Islet precursor cell (in vitro differentiated cells): ENCODE measurements at places on chromosomes 3 and 15.

- DNase-seq = no peak
These were observed 112.5 kb downstream of the ADAMTS9 start for GRCh38 chr3:64575211-64575844.

GRCh38 chr15:27091270-27091940, 120.4 kb downstream of the GABRG3 start:
- no peak for DNase-seq

DNA sequence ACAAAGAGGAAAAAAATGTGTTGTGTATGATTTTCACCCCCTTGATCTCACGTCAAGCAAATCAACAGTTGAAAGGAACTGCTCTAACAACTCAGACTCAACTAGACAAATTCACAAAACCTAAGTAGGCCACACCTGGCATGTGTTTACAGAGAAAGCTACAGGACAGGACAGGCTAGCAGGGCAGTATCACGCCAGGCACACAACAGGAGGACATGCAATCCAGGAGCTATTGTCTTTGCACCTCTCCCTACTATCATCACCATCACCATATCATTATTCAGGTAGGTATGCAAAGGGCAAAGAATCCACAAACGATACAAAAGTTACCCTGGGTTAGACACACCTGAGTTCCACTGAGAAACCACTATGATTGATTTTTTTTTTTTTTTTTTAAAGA, 86.4 kb downstream of the TBL1XR1 start:
- DNase-seq = no peak

- DNase-seq = no peak
These were observed 16.5 kb downstream of the LMCD1 start for GRCh38 chr3:8518138-8518537.
